ENCODE measurements at places on chromosomes 5 and 9.
A peak's percentile ranks its signal among the peaks of the same experiment; 100 is the strongest.

GRCh38 chr9:22052376-22052945 lies 43.4 kb upstream of the CDKN2B start:
- no peak for DNase-seq

GRCh38 chr5:115530426-115530825 lies 14.1 kb downstream of the FEM1C start:
- no peak for DNase-seq

- DNase-seq, result no peak
Measured at GRCh38 chr5:180126716-180127681, 55.4 kb upstream of the RNF130 start.

GRCh38 chr5:143964919-143965318 lies 153.0 kb downstream of the HMHB1 start:
- no peak for DNase-seq

- no peak for DNase-seq
Measured at GRCh38 chr9:110923601-110924000, 114.7 kb downstream of the LPAR1 start.

- DNase-seq, result no peak
Measured at GRCh38 chr5:171483551-171484135, 64.2 kb downstream of the FGF18 start.

GRCh38 chr9:6079386-6079785 lies 64.0 kb upstream of the RANBP6 start:
- no peak for DNase-seq

GRCh38 chr5:98121036-98121936 lies 652.2 kb upstream of the RGMB start:
- no peak for DNase-seq

- DNase-seq, result no peak
Measured at GRCh38 chr5:65970481-65971367, 44.3 kb downstream of the ERBIN start.

GRCh38 chr9:136961279-136962065 lies 9.4 kb downstream of the LCN12 start:
- no peak for DNase-seq

- DNase-seq, result no peak
Measured at GRCh38 chr9:99369327-99369722, 147.2 kb downstream of the SEC61B start.

DNA sequence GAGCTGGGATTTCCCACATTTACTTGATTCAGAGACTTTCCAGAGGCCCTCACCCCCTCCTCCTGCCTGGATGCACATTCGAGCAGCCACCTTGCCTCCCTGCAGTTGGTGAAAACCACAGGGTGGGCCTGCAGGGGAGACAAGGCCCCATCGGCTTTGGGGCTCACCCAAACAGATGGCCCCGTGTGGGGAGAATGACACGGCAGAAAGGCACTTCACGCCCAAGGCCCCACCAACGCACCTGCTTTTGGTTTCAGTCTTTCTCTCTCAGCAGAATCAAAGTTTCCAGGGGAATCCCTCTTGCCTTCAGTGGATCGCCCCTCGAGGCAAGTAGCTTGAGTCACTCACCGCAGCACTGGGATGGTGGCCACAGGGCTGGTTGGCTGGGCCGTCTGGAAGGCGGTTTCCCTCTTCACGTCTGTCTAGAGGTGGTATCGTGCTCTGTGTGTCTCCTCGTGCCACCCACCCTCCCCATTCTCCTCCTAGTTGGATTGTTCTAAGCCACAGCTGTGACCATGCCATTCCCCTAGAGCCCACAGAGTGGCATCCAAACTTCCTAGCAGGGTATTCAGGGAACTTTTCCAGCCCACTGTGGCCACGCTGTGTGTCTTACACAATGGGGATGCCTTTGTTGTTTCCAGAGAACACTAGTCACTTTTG lies 31.8 kb downstream of the SEC61B start:
- DNase-seq, result no peak

- no peak for DNase-seq
Measured at GRCh38 chr5:107320846-107321245, 349.9 kb downstream of the EFNA5 start.

DNA sequence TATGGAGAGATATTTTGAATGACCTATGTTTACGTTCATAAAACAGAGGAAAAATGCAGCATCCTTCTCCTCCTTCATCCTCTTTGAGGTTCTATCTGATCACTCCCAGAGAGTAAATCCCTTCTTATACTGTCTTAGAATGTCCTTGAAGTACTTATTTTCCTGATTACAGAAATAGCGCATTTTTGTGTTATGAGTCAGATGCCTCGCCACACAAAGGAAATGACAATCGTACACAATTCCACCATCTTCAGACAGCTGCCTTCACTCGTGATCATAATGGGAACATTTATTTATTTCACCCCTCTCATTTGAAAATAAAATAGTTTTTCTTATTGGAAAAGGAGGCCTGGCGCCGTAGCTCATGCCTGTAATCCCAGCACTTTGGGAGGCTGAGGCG lies 2.4 kb upstream of the GLT6D1 start:
- DNase-seq, result no peak

DNA sequence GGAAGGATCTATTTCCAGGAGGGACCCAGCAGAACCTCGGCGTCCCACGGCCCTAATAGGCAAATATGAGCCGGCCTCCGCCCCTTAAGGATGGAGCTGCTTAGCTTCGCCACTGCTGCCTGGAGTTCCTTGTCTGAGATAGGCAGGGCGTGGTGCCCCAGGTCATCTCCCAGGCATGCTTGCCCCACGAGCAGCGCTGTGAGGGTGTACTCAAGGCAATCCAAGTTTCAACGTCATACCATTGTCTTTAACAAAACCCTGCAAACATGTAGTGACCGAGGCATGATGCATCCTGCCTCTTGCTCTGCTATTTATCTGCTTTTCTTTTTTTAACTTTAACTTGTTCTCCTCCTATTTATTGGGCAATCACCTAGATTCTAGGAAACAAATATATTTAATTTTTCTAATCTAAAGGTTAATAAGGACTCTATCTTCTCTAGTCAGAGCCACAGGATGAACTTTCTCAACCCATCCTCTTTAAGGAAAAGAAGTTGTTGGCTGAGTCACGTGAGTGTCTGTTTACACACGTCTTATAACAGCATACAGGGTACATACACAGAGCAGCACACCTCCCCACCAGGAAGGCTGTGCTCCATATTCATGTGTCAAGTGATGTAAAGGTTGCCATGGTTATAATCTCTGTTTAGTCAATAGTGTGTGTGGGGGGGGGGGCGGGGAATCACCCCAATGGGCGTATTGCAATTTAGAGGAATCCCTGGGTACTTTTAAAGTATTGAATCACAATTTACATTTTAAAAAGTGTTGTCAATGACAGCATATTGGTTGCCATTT lies 27.3 kb upstream of the ZSWIM6 start:
- DNase-seq, result no peak

- no peak for DNase-seq
Measured at GRCh38 chr5:128483738-128484137, 54.3 kb downstream of the FBN2 start.

- no peak for DNase-seq
Measured at GRCh38 chr5:145680767-145681166, 154.4 kb downstream of the PRELID2 start.

DNA sequence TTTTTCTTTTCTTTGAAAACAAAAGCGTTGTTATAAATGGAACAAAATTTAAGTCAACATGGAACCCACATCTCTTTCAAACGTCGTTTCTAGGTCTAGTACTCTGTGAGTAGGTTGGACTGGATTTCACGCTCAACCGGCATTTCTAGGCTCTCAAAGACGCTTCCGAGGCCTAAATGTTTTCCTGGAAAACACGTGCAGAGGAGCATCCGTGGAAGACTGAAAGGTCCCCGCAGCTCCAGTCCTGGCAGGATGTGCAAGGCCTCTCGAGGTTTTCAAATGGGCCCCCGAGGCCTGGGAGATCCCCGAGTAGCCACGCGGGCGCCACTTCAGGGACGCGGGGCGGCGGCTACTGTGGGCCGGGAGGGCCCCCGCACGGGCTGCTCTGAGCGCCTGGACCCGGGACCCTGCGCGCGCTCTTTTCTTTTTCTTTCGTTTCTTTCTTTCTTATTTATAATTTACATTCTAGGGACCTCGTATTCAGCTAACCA lies 4.2 kb upstream of the IRX2 start:
- no peak for DNase-seq

GRCh38 chr5:77177576-77177975 lies 32.9 kb upstream of the PDE8B start:
- DNase-seq, result no peak

GRCh38 chr5:163730206-163730756 lies 224.9 kb downstream of the MAT2B start:
- DNase-seq, result no peak

DNA sequence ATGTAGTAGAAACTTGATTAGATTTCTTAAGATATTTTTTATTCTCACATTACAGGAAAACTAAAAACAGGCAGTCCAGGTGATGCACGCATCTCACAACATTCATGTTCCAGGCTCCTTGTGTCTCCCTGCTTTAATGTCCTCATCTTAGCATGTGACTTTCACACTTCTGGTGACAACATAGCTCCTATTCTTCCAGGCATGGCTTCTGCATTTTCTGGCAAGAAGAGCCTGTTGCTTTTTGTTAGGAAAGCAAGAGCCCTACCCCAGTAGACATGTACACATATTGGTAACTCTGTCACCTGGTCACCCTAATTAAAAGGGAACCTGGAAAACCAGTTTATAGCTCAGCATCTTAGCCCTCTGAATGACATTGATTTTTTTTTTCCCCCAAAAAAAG lies 92.5 kb downstream of the PPIC start:
- no peak for DNase-seq

- no peak for DNase-seq
Measured at GRCh38 chr5:75909223-75909622, 174.0 kb upstream of the SV2C start.

DNA sequence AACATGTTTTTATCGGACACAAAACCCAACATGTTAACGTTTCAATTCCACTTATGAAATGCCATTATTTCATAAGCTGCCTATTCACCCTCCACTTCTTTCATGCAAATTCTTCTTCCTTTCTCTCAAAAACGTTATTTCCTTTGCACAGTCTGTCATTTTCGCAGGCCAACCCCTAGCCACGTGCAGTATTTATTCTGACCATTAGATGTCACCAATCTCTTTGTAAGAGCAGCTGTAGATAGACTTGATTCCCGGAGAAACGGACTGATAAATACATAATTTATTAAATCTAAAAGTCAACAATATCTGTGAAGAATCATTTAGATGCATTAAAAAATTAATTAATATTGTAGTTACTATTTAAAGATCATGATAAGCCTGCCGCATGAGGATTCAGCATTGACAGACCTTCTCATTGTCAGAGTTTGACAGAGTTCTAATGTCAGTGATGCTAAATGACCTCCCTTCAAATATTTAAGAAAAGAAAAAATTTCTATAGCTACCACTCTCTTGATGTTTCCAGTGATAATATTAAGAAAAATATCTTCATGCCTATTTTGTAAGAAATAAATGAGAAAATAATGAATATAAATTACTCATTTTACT lies 933.6 kb downstream of the CDH12 start:
- peak; percentile 34 for DNase-seq

DNA sequence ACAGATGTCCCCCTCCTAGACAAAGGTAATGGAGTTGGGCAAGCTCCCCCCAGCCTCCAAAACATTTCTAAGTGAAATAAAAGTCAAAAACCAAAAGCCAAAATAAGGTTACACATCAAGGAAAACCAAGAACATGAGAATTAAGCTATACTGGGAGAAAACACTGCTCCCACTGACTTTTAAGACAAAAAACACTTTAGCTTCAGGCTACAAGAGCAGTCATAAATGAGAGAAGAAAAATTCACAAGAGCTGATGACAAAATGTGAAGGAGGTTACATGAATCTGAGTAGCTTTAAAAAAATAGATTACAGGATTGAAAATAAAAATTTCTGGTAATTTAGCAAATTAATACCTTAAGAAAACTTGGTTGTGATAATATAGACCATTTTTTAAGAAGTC lies 1370.3 kb upstream of the CDH9 start:
- no peak for DNase-seq

DNA sequence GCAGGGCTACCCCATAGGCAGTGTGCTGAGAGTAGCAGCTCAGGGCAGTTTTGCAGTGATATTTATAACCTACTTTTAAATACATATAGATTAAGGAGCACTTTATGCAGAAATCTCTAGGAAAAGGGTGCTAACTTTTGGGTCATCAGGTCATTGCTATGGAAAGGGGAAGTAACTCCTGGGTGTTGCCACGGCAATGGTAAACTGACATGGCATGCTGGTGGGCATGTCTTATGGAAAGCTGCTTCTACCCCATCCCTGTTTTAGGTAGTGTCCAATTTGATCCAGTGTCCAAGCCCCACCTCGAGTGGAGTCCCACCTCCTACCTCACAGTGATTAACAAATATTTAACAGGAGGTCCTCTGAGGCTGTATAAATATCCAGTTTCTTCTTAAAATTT lies 56.8 kb upstream of the XPA start:
- no peak for DNase-seq

GRCh38 chr9:133496861-133497842 lies 18.3 kb upstream of the SLC2A6 start:
- no peak for DNase-seq

GRCh38 chr5:81080809-81081460 lies 120.8 kb downstream of the RASGRF2 start:
- no peak for DNase-seq

- no peak for DNase-seq
Measured at GRCh38 chr5:54387659-54388232, 67.8 kb upstream of the HSPB3 start.

DNA sequence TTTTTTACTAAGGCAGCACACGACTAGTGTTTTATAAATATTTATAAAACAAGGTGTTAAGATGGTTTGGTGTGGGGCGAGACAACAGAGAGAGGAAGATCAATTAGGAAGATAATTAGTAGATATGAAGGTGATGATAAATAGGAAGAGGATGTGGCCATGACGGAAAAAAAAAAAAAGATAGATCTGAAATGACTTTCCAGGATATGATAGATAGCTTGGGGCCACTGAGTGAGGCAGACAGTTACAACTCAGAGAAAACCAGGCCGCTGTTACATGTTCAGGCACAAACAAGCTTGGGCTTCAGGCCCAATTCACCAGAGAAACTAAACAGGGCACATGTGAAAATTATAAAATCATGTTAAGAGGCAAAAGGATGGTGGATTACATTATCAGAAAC lies 43.2 kb downstream of the KIAA0825 start:
- DNase-seq, result no peak

- no peak for DNase-seq
Measured at GRCh38 chr5:139395844-139396640, 1.1 kb upstream of the PROB1 start.

GRCh38 chr5:142316681-142317080 lies 8.1 kb downstream of the SPRY4 start:
- no peak for DNase-seq

GRCh38 chr9:37025823-37026112 lies 8.3 kb downstream of the PAX5 start:
- no peak for DNase-seq
